NCI-H1694 treated with DMSO at 0.1 percent for 48 hours (cell line): ENCODE measurements at places on chromosomes 6 and 20.

DNA sequence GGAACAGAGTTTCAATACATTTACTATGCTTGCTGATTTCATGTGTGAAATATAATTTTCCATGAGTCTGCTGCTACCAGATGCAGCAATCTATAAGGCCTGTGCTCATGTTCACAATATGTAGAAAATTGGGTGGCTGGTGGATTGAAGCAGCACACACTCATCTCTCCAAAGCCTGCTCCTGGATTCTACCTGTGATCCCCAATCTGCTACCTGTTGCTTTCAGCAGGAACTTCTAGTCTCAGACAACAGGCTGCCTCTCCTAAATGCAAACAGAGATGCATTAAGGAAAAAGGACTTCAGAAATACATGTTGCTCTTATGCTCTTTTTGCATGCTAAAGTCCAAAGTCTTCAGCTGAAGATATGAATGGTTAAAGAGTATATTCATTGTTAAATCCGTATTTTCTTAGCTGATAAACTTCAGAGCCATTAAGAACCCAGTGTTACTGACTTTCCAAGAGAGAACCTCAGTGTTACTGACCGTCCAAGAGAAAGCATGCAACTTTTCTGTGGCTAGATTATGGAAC, 30.9 kb upstream of the MCM9 start:
- no peak for DNase-seq

GRCh38 chr6:139490482-139490881, 116.0 kb upstream of the CITED2 start:
- no peak for DNase-seq

GRCh38 chr20:13397300-13397724, 176.2 kb downstream of the ISM1 start:
- no peak for DNase-seq

DNA sequence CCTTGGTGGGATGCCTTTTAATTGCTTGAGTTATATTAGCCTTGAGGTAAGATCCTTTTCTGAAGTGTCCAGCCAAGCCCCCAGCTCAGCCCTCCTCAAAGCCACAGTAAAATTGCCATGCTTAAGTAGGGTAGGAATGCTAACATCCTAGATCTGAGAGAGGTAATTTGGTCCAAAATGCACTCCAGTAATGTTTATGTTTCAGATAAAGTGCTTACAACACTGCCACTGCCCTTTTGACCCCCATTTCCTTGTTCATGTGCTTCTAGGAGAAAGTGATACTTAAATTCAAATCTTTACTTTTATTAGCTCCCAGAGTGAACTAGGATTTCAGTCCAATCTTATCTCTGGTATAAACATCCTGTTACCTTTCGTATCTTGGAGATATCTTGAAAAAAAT, 318.0 kb downstream of the BMP2 start:
- no peak for DNase-seq

DNA sequence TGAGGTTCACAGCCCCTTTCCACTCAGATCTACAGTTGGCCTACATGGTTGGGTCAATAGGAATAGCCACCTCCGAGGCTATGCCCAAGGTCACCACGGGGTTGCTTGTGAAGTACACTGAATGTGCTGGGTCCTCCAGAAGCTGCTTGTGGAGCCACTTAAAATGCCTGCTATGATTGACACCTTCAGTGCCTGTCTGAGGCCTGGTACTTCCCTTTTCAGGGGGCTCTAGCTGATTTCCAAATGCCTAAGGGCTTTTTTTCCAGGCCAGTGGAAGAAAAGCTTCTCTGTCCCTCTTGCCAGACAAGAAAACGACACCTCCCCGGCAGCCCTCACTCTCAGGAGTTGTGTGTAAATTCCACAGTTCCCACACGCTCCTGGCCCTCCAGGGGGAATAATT, 6.3 kb upstream of the NXT1 start:
- DNase-seq, result no peak

- DNase-seq, result no peak
These were observed 49.2 kb downstream of the RNF144B start for GRCh38 chr6:18436341-18436740.

- no peak for DNase-seq
These were observed 71.2 kb downstream of the FYN start for GRCh38 chr6:111802015-111802414.

GRCh38 chr6:26360451-26361416, 4.3 kb upstream of the BTN3A2 start:
- no peak for DNase-seq

GRCh38 chr20:32481311-32482142, 103.6 kb downstream of the NOL4L start:
- DNase-seq, result no peak

DNA sequence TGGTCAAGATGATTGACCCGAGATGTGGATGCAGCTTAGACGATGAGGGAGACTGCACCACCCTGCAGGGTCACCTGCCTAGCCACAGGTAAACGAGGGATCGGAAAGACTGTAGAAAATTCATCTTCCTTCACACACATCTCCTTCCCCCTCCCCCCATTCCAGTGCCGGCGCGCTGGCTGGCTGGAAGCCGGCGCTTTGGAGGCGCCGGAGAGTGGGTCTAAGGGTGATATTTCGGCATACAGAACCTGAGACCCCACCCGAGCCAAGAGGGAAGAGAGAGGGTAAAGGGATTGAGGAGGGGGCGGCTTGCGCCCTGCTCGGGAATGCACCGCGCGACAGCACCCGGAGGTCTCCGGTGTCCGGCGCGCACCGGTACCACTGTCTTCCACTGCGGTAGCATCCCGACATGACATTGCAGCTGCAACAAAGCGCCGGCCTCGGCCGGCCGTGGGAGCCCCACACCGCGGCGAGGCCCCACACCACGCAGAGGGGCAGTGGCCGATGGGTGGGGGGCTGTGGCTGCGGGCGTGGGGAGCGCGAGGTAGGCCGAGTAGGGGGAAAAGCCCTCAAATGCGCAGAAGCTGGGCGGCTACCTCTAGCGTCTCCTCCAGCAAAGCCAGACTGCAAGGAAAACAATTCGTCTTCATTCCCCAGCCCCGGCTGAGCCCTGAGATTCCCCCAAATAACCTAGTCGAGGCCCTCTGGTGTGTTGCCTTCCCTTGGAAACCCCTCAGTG, 984 bp downstream of the TNFRSF21 start:
- no peak for DNase-seq

DNA sequence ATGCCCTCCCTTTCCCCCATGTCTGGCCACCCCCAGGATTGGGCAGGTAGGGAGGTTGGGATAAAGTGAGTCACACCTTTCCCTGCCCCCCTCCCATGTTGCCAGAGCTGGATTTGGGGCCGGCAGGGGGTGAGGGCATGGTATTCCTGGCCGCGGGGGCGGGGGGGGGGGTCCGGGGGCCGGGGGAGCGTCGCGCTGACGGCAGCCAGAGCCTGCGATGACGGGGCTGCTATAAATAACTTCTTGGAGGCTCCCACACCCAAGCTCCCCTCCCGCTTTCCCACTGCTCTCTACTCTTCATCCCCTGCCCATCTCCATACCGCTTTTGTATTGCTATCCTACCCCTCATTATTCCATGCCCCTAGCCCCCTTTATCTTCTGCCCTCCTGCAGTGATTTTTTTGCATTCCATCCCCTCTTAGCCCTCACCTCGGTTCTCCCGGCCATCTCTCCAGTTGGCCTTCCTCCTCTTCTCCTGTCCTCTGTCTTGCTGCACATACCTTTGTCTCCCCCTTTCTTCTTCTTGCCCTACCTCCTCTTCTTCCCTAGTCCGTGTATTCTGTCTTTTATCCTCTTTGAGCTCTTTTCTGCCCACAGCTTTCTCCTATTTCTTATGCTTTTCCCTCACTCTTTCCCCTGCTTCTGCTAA, 13.8 kb downstream of the SYNGAP1 start:
- DNase-seq, result no peak

- no peak for DNase-seq
These were observed 65.2 kb upstream of the PIM1 start for GRCh38 chr6:37104824-37105147.

DNA sequence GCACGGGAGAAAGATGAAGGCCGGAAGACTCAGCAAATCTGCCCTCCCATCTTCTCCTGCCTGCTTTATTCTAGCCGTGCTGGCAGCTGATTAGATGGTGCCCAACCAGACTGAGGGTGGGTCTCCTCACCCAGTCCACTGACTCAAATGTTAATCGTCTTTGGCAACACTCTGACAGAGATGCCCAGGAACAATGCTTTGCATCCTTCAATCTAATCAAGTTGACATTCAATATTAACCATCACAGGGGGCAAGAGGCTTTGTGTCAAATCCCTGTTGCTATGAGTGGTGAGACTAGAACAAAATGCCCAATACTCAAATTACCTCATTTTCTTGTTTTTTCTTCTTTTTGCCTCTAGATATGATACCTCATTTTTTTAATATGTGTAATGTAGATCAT, 27.4 kb upstream of the PLAGL1 start:
- no peak for DNase-seq

- no peak for DNase-seq
These were observed 187.4 kb upstream of the PROKR2 start for GRCh38 chr20:5504061-5504739.

DNA sequence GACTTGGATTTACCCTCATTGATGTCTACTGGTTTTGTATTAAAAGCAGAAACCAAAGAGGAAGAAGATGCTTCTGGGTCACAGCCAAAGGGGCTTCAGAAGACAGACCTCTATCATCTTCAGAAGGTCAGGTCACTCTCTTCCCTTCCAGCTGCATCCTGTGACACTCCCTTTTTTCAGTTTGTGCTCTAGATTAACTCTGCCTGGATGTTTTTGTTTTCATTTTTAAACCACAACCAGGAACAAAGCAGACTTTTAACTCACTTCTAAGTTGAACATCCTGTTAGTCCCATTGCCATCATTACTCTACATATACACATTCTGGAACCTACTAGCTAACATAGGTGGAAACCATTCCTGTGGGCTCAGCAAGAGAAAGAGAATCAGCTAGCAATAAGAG, 45.2 kb downstream of the AKIRIN2 start:
- no peak for DNase-seq

DNA sequence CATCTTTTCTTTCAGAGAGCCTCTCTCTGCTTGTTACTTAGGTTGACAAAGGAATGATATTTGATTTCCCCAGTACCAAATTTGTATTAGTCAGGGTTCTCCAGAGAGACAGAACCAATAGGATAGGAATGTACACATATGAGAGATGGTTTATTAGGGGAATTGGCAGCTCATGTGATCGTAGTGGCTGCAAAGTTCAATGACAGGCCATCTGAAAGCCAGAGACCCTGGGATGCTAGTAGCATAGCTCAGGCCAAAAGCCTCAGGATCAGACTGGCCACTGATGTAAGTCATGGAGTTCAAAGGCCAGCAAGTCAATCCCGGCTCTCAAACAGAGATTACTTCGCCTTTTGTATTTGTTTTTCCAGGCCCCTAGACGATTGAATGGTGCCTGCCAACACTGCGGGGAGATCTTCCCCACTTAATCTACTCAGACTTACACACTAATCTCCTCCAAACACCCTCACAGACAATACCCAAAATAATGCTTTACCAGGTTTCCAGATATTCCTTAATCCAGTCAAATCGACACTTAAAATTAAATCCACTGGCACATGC, 215.5 kb downstream of the ALDH8A1 start:
- no peak for DNase-seq

DNA sequence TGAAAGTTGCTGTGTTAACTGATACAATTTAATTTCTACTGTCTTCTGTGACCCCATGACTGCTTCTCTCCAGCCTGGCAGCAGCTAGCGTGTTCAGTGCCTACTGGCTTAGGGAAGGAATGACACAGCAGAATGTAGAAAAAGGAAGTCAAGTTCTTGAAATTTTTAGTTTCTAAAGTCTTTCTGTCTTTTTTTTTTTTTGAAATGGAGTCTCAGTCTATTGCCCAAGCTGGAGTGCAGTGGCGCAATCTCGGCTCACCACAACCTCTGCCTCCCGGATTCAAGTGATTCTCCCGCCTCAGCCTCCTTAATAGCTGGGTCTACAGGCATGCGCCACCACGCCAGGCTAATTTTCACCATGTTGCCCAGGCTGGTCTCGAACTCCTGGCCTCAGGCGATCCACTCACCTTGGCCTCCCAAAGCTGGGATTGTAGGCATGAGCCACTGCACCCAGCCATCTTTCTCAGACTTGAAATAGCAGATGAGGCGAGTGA, 39.3 kb downstream of the PCNA start:
- no peak for DNase-seq

GRCh38 chr6:70717038-70717801, 49.5 kb downstream of the SMAP1 start:
- DNase-seq, result no peak

DNA sequence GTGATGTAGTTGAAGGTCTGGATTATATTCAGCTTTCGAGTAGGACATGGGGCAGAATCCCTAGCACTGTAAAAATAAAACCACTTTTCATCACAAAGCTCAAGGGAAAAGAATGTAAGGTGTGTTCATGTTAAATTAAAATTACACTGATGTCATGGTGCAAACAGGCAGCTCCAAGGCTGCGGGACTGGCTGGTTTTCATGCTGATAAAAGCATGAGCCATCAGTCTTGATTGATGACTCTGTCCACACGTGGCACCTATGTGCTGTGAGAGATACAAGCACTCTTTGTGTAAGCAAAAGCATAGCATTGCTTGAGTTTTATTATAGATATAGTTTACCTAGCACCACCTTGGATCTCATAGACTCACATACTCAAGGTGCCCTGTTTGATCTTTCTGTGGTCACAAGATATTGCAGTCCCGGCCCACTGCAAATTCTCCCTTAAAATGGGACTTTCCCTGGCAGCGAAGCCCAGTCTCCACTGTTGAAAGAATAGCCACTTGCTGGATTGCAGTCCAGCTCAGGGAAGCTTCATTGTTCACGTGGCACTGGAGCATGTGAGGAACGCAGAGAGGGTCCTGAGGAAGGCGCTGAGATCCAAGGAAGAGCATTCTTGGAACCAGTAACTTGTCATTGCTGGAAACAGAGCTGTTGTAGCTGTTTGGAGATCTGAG, 90.6 kb downstream of the TIAM2 start:
- no peak for DNase-seq

DNA sequence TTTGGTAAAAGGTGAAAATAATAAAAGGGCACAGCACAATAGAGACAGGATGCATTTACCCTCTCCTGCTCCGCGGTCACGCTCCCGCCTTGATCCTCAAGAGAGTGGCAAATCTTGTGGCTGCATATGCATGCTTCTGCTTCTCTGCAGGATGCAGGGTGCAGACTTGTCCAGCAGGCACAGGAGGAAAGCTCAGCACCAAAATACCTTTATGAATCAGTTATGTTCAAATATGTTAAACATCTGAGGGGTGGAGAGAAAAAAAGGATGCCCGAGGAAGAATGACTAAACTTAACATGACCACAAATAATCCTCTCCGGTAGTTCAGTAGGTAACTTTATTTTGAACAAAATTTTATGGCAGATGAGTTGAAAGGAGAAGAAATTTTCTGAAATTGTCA, 366.1 kb upstream of the SOX4 start:
- no peak for DNase-seq

DNA sequence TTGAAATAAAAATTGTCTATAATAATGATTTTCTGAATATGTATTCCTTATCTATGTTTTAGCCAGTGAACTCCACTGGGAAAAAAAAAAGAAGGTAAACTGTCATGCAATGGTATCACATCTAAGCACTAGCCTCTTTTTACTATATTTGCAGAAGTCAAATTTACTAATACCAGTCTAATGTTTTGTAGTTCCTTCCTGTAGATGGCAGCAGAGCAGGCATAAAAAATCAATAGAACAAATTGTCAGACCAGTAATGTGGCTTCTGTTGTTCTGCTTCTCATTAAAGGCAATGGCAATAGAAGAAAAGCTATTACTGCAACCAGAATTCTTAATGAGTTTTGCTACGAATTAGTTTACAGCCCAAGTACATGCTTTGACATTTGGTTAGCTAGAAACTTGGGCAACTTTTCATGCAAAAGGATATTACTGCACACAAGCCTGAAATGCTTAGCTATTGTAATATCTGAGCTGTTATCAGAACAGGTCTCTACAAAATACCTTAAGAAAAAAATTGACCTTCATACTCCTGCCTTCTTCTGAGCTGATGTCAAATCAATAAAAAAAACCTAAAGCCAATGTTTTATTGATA, 476.9 kb downstream of the KHDRBS2 start:
- peak; percentile 12 for DNase-seq
